Activated CD8-positive, alpha-beta memory T cell treated with anti-CD3 and anti-CD28 coated beads, Interleukin-2, amount 10 ng/mL, durations not matched to agents 7 days and 5 days (primary cell): ENCODE measurements at places on chromosomes 6 and 20.

DNA sequence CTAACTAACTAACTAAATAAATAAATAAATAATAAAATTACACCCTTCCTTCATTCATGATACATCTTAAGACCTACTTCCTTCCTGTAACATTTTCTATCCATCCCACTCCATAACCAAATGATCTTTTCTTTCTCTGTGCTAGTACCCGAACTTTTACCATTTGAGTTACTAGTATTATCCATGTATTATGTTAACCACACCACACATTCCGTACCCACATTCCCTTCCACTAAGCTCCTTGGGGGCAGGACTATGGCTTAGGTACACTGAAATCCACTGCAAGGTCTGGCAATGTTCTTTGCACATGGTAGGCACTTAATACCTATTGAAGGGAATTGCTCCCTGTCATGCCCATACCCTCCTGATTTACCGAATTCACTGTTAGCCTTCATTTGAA, 24.9 kb downstream of the REPS1 start:
- DNase-seq, result no peak

GRCh38 chr6:57252975-57253374, 30.9 kb upstream of the RAB23 start:
- no peak for DNase-seq

DNA sequence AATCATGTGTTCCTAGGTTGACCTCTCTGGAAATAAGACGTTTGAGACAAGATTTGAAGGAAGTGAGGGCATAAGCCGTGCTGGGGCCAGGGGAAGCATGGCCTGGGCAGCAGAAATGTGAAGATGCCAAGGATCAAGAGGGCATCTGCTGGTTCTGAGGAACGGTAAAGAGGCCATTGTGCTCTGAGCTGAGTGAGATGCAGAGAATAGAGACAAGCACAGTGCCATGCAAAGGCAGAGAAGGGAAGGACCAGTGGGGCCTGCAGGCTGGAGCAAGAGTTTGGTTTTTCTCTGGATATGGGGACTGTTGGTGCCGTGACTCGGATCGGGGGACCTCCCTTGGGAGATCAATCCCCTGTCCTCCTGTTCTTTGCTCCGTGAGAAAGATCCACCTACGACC, 50.8 kb downstream of the SMPDL3A start:
- DNase-seq, result no peak

GRCh38 chr6:46772762-46773161, 20.4 kb upstream of the MEP1A start:
- no peak for DNase-seq

DNA sequence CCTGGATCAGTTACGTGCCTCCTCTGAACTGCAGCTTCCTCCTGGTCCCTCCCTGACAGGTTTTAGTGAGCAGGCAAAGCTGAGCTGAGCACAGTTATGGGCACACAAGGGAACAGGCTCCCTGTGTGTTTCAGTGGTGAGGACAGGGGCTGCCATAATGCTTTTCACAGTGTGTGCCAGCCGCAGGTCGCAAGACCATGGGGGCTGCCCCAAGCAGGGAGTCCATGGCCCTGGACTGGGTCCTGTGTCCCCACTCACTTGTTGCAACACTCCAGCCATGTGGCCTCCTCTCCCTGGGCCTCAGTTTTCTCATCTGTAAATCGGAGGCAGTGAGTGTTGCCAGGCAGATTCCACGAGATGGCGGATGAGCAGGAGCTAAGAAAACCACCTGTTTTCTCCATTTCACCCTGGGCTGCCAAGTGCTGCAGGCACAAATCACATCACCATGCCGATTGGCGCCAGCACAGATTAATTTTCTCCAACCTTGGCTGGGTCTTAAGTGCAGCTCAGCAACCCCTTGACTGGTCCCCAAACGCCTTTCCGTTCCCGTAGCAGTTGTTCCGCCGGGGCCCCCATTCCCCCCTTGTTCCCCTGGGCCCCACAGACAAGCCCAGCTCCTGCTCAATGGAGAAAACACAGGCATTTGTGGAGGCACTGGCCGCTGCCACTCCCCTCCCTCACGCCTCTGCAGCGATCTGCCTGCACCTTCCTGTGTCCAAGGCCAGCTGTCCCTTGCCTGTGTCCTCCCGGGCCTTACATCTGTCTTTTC, 57.1 kb upstream of the NNAT start:
- no peak for DNase-seq

- DNase-seq, result no peak
Measured at GRCh38 chr6:31592396-31592771, 422 bp downstream of the NCR3 start.

- no peak for DNase-seq
Measured at GRCh38 chr6:129920103-129920798, 59.1 kb upstream of the TMEM244 start.

DNA sequence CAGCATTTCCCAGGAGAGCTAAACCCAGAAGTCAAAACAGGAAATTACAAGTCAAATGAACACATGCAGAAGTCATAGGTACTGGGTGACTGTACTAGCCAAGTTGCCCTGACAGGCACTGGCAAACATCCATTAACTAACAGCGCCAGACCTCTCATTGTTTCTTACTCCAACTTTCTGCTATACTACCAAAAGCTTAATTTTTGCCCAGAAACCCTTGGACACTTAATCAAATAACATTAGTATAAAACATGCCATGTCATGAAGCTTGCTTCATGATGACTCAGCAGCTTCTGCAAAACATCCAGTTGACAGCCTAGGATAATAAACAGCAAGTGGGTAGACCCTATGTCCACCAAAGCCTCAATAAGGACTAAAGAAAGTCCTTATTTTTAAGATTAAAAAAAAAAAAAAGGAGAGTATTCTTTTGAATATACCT, 3.5 kb downstream of the NUP153 start:
- no peak for DNase-seq

DNA sequence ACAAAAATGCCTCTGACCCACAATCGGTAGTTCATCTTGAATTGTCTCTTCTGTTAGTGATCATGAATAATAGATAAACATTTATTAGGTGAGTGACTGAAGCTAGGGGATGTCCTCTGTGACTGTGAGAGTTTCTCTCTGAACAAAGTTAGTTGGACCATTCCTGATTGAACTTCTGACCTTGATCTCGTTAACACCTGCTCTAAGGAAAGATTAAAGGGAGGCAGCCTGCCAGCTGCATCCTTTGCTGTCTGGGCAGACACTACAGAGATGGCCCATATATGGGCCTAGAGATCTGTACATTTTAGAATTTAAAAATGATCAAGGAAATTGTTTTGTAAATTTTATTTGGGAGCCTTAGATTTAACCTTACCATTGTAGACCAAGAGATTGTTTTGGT, 27.3 kb downstream of the MAPK14 start:
- DNase-seq, result no peak

DNA sequence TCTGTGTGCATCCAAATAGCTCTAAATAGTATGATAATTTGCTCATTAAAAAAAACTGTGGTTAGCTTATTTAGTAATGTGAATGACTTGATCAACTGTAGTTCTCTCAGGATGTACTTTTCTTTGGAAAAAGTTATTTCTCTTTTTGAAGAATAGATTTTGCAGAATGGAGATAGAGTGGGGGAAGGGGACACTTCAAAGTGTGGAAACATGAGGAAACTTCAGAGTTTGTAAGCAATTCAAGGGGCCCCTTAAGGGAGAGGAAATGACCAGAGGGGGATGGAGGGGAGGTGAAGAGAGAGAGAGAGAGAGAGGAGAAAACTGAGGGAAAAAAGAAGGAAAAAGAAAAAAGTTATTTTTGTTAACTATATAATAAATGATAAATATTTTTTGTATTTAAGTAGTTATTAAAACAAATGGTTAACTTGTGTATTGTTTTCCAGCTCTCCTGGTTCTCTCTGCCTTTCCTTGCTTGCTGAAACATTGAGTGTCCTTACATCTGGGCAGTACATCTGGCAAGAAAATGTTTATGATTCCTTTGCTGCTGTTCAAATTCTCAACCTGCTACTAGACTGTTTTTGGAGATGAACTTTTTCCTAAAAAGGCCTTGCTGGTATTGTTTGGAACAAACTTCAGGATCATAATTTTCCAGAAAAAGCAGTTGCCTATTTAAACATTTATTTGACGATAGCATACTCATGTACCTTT, 497.5 kb upstream of the CITED2 start:
- no peak for DNase-seq

DNA sequence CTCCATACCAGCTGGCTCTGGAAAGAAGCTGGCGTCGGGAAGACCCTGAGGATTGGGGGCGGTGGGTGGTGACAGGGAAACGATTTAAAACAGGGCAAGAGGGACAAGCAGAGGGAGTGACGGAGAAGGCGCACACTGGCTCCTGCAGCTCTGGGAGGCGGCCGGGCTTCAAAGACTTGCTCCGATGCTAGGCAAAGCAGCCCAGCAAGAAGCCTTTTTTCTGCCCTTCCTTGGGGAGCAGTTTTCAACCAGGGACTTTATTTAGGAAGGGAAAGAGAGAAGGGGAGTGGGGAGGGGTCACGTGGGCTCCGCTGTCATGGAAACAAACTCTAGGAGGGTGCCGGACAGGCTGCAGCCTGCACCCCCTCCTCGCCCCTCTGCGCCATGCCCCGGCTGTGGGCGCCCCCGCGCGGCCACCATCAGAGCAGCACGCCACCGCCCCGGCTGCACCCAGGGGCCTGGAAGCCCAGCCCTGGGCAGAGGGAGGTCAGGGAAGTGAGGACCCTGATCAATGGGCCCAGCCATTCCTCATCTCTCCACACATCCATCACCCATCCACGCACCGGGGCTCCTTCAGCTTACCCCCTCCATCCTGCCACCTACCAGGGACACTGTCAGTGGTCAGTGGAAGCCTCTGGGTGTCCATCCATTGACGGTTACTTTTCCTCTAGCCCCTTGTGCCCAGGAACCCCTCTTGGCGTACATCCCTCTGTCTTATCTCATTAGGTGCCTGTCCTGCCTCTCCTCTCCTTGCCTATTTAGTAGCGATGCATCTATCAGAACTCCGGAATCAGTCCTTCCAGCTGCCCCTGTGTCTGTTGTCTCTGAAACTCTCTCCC, 66.6 kb upstream of the CCDC167 start:
- peak; percentile 76 for DNase-seq

DNA sequence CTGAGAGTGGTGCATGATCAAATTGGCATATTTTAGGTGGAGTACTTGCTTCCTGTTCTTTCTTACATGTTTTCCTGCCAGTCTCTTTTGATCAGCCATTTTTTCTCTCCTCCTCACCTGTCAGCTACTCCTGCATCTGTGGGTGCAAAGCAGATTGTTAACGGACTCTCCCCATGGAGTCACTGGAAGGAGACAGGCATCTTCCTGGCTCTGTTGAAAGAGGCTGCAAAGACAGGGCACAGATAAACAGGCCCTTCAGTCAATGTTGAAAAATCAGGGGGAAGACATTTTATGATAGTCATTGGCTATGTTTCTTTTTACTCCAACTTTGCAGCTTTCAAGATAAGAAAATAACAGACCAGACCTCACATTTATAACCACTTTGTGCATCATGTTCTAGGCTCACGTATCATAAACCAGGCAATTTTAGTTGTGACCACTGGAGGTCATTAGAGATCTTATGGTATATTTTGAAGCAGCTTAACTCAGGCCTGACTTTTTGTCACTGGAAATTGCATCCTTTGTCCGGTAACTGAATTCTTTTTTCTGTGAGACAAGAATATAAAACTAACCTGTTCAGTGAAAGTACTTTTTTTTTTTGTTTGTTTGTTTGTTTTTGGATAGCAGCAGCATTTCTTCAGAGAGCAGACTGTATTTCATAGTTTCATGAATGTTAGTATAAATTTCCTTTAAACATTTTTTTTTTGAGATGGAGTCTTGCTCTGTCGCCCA, 20.1 kb downstream of the ECT2L start:
- DNase-seq, result no peak

GRCh38 chr6:106223300-106223930, 102.1 kb downstream of the ATG5 start:
- peak; percentile 85 for DNase-seq

GRCh38 chr6:67594366-67594765, 1040.7 kb upstream of the ADGRB3 start:
- no peak for DNase-seq

DNA sequence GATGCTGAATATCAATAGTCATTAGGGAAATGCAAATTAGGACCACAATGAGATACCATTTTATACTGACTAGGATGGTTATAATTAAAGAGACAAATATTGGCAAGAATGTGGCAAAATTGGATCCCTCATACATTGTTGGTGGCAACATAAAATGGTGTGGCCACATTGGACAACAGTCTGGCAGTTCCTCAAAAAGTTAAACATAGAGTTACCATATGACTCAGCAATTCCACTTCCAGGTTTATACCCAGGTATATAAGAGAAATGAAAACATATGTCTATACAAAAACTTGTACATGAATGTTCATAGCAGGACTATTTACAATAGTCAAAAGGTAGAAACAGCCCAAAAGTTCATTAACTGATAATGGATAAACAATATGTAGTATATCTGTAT, 2.0 kb upstream of the CRIP3 start:
- no peak for DNase-seq

DNA sequence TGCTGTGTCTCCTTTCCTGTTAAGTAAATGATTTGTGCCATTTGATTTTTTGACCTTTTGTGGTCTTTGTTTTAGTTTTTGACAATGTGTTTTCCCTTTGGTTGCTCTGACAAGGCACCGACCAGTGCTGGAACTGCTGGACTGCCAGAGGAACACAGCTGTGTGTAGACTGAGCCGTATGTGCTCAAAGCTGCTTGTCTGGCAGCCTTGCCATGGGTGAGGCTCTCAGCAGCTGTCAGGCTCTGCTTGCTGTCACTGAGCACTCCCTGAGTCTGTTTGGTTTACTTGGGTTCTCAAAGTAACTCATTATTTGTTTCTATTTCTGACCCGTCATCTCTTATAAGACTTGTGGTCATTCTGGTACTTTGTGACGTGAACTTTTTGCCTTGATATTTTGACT, 15.1 kb upstream of the SNRPB start:
- DNase-seq, result no peak

DNA sequence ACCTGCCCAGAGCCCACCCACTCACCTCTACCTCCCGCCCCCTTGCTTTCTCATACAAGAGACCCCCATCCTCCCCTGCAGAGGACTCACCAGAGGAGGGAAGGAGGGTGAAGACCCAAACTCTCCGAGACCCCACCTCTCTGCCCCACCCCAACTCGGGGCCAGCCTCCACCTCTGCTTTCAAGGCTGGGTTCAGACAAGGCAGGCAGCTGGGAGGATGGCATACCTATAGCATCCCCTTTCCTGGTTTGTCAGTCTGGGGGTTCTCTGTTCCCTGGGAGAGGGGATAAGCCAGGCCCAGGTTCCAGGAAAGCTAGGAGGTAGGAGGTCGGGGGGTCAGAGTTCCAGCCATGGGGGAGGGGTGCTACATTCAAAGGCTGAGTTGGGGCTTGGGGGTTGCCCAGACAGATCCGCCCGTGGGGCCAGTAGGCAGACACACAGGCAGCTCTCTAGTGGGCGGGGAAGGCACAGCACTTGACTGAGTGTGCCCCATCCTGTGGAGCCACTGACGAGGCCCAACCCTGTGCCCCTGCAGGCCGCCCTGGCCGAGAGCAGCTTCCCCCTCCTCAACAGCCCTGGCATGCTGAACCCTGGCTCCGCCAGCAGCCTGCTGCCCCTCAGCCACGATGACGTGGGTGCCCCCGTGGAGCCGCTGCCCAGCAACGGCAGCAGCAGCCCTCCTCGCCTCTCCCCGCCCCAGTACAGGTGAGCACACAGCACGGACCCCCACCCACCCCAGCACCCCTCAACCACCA, 40.8 kb upstream of the MDFI start:
- no peak for DNase-seq

- DNase-seq, result no peak
Measured at GRCh38 chr6:19525673-19526072, 311.5 kb upstream of the ID4 start.
